ENCODE measurements at places on chromosomes 5 and 9.
A peak's percentile ranks its signal among the peaks of the same experiment; 100 is the strongest.

DNA sequence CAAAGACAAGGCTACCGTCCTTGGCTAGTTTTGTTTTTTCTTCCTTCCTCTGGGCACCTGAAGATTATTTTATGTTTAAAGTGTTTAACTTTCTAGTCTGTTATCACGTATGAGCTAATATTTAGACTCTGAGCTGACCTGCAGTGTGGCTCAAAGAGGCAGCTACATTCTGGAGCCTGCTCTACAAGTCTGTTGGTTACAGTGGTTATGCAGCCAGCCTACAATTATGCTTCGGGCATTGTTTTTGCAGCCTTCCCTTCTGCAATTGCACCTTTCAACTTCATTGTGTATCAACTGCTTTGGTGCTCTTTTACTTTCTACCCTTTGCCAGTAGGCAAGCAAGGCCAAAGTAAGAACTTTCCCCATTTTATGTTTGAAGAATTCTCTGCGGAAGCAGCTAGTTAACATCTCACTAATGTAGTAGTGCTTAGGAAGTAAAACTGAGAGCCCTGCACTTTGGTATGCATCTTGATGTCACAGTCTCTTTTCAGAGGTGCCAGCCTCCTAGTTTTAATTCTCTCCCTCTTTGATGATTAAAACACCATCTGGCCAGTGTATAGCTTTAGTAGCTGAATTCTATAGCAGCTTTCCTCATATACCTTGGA is 322.1 kb downstream of the FAM170A start:
- DNase-seq, result no peak

DNA sequence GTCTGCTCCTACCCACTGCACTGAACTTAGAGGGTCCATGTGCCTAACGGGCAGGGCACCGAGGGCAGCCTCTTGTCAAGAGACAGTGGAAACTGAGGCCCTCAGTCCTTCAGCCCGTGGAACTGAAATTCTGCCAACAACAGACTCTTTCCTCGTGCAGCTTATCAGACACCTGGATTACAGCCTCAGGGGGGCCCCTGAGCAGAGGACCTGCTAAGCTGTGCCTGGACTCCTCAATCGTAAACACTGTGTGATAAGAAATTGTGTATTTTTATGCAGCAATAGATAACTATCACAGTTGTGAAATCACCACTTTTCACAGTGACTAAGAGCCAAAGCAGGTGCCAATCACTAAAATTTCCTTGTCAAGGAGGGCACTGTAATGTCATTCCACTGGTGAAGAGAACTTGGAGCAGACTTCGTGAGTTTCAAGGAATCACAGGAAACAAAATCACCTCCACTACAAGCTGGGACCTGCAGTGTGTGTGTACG is 33.4 kb upstream of the CTSV start:
- no peak for DNase-seq

GRCh38 chr5:54905942-54906537 is 79.4 kb downstream of the ESM1 start:
- DNase-seq, result peak; percentile 74

DNA sequence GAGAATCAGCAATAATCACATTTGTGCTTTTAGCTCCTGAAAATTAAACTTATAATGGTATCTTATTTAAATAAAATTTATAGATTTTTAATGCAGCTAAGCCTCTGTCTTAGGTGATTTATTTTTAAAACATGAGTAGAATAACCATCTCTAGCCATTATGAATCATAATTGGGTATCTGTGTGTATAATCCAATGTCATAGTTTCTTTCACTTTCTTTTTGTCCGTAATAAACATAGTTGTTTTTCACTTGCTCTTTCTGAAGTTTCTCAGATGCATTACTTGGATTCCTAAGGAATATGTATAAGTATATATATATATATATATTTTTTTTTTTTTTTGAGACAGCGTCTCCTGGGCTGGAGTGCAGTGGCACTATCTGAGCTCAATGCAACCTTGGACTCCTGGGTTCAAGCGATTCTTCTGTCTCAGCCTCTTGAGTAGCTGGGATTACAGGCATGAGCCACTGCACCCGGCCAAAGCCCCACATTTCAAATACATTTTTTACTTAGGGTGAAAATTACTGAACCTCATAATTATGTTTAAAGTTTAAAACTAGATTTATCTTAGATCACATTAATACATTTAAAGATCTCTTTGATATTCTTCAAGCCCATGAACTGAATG is 377.1 kb downstream of the PRDM9 start:
- no peak for DNase-seq

- DNase-seq, result no peak
These were observed 79.5 kb upstream of the IL12B start for GRCh38 chr5:159409801-159410200.

- peak; percentile 58 for DNase-seq
These were observed 31.2 kb upstream of the RNU6ATAC start for GRCh38 chr9:134195558-134195957.

DNA sequence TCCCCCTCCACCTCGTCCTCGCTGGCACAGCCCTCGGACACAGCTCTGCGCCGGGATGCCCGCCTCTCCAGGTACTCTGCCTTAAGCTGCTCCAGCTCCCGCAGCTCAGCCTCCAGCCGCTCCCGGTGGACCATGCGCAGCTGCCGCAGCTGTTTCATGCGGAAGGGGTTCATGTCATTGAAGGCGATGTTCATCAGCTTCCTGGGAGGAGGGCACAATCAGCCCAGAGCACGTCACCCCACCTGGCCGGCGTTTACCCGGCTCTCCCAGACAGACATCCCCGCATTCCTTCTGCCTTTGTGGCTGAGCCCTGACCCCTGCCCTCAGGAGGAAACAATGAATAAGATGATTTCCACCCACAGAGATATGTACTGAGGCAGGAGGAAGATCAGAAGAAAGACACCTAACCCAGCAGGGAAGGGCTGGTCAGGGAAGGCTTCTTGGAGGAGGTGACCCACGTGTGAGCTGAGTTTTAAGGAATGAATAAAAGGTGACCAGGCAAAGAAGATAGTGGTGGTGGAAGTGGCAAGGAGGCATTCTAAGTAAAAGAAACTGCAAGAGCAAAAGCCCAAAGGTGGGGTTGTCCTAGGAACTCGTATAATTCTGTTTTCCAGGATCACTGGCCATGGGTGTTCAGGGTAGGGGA is 7.1 kb upstream of the CORO2A start:
- no peak for DNase-seq

DNA sequence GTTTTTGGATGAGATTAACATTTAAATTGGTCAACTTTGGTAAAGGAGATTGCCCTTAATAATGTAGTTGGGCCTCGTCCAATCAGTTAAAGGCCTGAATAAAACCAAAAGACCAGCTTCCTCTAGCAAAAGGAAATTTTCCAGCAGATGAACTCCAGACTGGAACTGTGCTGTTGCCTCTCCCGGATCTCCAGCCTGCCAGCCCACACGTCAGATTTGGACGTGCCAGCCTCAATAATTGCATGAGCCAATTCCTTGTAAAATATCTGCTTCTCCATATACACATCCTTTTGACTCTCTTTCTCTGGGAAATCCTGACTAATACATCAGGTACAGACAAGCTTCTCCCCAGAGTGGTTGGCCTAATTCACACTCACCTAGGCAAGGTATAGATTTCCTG is 175.8 kb upstream of the ADCY2 start:
- DNase-seq, result no peak

GRCh38 chr5:1405121-1405520 is 40.1 kb downstream of the SLC6A3 start:
- no peak for DNase-seq

DNA sequence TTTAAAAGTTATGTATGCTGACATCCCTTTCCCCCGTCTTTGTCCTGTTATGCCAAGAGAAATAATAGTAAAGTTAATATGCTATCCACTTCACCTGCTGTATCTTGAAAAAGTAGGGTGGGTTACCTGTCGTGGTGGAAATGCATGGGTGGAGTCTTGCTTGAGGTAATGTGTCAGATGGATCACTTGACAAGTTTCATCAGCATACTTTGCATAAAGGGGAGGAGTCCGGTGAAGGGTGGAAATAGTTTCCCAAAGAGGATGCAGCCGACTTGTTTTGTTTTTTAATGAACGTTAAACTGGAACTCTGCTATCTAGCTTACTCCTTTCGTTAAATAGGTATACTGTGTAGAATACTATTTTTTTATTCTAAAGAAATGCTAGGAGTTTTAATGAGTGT is 9.0 kb upstream of the DMRT3 start:
- DNase-seq, result no peak

DNA sequence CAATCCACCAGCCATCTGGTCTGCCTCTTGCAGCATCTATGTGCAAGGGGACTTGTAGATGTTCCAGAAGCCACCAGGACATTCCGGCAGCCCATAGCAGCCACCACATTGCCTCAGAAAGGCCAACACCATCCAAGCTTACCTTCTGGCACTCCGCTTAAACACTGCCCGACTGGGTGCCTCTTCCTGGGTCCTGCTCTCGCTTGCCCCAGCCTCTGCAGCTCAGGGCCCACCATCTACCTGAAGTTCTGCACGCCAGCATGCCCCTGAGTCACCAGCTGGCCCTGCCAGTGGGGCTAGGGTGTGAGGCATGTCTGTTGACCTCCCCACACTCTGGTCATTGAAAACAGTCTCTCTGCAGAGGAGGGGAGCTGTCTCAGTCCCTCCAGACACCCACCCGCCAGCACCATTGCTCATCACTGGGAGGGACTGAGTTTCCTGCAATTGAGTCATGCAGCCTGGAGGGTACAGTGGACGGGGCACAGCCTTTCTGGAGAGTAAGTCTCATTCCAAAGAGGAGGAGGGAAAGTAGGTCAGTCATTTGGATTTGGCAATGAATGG is 16.9 kb upstream of the COL5A1 start:
- peak; percentile 18 for DNase-seq

DNA sequence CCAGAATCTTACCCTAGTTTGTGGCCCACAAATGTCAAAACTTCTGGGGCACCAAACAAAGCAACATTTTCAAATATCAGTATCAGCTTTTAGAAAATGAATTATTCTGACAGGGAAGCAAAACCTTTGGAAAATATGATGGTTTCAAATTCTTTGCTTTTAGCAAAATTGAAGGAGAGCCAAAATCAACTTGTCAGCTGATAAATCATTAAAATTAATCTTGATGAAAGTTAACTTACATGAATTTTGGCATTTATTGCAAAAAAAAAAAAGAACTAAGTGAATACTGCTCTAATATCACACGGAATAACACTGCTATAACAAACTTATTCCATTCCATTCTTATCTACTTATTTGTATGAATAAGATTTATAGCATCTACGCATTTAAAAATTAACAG is 158.1 kb upstream of the TARS1 start:
- no peak for DNase-seq

DNA sequence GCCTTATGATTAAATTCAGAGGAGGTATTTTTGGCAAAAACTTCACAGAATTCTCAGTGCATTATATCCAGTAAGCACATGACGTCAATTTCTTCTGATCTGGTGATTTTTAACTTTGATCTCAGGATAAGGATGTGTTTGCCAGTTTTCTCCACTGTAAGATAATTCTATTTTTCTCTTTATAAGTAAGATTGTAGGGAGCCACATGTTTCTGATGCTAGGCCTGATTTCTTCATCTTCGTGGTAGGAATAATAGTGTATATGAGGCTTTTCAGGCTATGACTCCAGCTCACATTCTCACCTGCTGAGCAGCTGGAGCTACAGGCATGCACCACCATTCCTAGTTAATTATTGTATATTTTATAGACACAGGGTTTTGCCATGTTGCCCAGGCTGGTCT is 32.1 kb upstream of the LMNB1 start:
- DNase-seq, result no peak

GRCh38 chr5:41877408-41877807 is 7.2 kb upstream of the OXCT1 start:
- no peak for DNase-seq

DNA sequence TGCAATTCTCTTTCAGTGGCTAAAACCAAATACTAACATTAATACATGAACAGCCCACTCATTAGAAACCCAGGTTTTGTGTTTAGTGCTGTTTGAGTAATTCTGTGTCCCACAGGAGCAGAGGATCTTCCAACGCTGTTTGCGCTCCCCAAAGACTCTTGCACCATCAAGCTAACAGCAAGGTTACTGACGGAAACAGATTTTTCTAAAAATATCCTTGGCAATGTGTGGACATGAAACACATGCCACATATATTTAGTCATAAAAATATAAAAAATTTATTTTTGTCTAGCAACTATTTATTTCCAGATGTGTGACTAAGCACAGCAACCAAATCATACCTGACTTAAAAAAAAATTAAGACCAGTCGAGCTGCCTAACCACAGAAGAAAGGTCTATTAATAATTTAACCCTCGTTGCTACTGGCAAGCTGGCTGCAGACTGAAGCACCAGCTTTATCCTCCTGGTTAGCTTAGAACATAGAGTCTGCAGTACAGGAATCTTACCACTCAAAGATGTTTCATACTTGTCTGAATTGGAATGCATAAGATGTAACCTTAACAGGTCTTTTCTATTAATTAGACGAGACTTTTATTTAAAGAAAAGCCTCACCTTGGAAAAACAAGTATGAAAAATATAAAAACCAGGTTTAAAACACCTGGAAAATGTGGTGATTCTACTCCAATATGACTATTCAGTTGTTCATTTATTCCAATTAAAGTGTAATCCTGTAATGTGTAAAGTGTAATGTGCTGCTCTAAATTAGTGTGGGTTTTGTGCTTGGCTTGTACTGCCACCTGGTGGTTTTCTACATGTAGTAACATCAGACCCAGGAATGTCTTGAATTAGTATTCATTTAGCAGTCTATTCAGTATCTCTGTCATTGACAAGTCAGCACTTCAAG is 272.5 kb downstream of the EPB41L4A start:
- DNase-seq, result peak; percentile 82

DNA sequence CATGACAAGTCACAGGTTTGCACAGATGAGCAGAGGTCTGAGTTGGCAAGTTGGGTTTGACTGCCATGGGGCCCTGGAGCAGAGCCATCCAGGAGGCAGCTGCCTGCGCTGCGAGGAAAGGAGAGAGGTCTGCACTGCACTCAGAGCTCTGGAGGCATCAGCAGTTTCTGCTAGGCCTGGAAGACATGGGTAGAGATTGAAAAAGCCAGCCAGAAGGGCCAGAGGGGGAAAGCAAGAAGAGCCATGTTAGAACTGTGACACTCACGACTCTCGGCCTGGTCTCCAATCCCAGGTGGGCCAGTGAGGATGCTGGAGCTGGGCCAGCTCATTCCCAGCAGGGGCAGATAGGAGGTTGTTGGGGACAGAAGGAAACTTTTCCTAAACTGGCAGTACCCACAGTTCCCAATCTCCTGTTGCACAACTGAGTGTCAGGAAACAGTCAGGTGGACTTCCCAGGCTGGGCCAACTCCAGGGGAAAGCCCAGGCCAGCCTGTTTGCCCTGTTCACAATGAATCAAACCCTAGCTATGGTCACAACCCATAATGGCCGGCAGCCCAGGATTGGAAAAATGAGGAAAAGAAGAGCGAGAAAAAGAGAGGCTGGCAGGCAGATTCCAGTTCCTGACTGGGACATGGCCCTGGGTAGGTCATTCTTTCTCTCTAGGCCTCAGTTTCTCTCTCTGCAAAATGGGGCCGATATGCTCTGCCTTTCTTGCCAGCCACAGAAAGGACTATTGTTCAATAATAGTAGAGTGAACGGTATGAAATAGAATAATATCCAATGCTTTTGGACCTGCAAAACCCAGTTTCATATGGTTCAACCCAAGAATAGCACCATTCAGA is 7.8 kb upstream of the ORM1 start:
- DNase-seq, result peak; percentile 70

GRCh38 chr9:69299315-69299714 is 25.7 kb upstream of the ENTREP1 start:
- no peak for DNase-seq

- DNase-seq, result no peak
These were observed 290.7 kb downstream of the PRELID2 start for GRCh38 chr5:145544401-145544800.
